ENCODE measurements at places on chromosomes 11 and 22. TPM values are rescaled to one million over a fixed set of nuclear protein-coding genes. Genes with fewer than 3 reads are reported as not detected.

The OR52A1 gene
- polyA plus RNA-seq: not detected

The OR5A2 gene
- not detected for polyA plus RNA-seq

The PANX2 gene
- 0.45 TPM for polyA plus RNA-seq

GRCh38 chr11:119880143-119880542, 151.1 kb upstream of the NECTIN1 start:
- no peak for DNase-seq

GRCh38 chr11:18682466-18682865, 16.1 kb upstream of the TMEM86A start:
- DNase-seq: no peak

GRCh38 chr22:50425179-50425916, 49.5 kb downstream of the SBF1 start:
- peak; percentile 36 for DNase-seq

Data from fibroblast of lung (primary cell).